CD4-positive, alpha-beta memory T cell (primary cell): ENCODE measurements at places on chromosomes 16 and 17.

- peak; percentile 69 for DNase-seq
Measured at GRCh38 chr17:43907425-43907981, at the start of gene MPP2. MPP2 (minus strand) TSS chr17:43907536; CDS start chr17:43904460, 3,076 bp downstream.

- no peak for DNase-seq
Measured at GRCh38 chr17:77754956-77755355, 203.5 kb upstream of the TNRC6C start.

- no peak for DNase-seq
Measured at GRCh38 chr17:81983639-81984373, 6.4 kb downstream of the ASPSCR1 start.

GRCh38 chr16:60199150-60199549 is 1465.0 kb upstream of the GOT2 start:
- DNase-seq: no peak

DNA sequence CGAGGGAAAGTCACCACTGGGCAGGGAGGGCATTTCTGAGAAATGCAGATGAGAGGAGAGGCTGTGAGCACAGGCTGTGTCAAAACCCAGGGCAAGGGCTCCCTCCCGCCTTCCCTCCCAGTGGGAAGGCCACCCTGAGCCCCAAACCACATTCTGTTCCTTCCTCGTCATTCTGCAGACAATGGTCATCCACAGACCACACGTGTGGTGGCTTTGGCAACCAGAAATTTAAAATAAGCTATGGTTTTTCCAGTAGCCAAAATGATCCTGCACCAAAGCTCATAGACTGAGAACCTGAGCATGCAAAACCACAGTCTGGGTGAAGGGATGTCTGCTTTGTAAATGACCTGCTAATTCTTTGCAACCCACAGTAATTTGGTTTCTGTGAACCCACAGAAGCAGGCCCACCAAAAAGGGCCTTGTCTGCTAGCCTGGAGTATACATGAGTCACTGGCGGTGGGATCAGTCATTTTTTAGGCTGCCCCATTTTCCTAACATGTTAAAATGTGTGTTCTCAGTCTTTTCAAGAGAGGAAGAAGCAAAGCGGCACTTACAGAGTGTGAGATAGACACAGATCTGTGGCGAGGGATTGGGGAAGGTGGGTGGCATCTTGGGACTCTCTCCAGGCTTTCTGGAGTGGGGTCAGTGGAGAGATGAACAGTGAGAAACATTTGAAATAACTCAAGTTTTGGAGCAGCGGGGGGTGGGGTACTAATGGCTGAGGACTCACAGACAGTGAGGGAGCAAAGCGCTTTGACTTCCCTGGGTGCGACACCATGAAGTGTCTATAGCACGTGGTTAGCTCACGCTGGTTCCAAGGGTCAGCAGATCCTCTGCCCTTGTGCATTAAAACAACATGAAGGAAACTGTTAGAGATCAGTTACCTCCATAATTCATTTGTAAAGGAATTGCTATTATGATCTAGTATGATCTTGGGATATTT is 20.5 kb downstream of the GRB7 start:
- DNase-seq: peak; percentile 40
